ENCODE measurements at places on chromosomes 12 and 14.
A peak's percentile ranks its signal among the peaks of the same experiment; 100 is the strongest.

DNA sequence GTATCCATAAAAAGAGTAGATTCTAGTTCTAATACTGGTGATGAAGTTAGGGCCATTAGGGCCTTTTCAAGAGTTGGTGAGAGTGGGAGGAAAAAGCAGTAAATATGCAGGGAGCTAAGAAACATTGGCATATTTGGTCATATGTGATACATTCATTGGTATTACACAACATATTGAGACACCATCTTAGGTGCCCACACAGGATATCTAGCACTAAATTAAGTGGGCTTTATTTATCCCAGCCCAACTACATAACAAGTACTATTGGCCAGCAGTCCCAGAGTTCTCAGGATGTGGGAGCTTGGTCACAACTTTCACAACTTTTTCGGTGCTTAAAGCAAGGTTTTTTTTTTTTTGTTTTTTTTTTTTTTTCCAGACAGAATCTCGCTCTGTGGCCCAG is 2.0 kb upstream of the ING4 start:
- no peak for DNase-seq

DNA sequence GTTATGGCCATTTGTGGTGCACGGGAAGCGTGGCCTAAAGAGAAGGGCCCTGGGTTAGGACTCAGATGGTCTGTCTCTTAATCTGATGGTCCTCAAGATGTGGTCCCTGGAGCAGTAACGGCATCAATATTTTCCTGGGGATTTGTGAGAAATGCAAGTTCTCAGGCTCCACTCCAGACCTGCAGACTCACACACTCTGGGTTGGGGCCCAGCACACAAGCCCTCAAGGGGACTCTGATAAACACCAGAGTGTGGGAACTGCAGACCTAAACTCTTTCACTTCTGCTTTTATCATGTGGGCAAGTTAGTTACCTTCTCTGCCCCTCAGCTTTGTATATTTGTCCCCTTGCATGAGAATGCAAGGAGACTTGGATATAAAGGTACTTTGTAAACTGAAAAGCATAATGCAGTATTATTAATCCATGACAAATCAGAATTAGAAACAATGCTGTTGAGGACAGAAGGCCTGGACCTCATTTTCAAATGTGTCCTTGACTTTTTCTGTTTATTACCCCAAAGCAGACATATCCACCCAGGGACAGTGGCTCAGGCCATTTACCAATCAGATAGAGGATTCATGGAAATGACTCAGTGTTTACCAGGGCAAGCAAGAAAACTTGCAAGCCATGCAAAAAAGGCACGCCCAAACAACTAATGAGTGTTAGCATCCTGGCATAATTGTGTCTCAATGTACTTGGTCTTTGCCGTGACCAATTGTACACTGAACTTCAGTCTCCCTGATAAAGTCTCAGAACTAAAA is 157.0 kb downstream of the ASCL1 start:
- DNase-seq, result no peak

- peak; percentile 25 for DNase-seq
Observed at GRCh38 chr14:67666750-67667449, 7.5 kb downstream of the VTI1B start.

- no peak for DNase-seq
Observed at GRCh38 chr14:92932448-92933395, 9.8 kb downstream of the CHGA start.

GRCh38 chr14:70567791-70568190 is 32.7 kb downstream of the MED6 start:
- DNase-seq, result peak; percentile 59

- peak; percentile 91 for DNase-seq
Observed at GRCh38 chr14:75278422-75279152, at the start of gene FOS. Gene FOS, plus strand, starts transcription at chr14:75278828. Its CDS starts 155 bp downstream, at chr14:75278983.

DNA sequence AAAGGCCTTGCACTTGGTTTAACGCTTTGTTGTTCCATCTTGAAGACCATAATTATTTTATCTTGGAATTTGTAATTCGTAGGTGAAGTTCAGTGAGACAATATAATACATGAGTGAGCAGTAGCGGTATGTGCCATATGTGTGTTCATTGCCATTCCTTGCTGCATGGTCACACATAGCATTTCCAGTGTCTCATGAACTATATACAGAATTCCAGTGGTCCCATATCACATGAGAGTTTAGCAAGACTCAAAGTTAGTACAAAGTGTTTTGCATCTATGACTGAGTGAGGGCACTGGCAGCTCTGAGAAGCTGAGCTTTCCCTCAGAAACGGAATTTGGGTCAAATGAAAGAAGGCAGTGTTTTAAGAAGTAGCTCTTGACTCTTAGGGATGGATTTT is 359.8 kb downstream of the FOXG1 start:
- no peak for DNase-seq

DNA sequence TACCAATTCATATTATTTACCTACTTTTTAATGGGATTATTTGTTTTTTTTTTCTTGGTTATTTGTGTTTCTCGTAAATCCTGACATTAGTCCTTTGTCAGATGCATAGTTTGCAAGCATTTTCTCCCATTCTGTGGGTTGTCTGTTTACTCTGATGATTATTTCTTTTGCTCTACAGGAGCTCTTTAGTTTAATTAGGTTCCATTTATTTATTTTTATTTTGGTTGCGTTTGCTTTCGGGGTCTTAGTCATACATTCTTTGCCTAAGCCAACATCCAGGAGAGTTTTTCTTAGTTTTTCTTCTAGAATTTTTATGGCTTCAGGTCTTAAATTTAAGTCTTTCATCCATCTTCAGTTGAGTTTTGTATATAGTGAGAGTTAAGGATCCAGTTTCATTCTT is 289.9 kb downstream of the AKAP6 start:
- no peak for DNase-seq

- no peak for DNase-seq
Observed at GRCh38 chr12:11633968-11634367, 15.5 kb upstream of the ETV6 start.

Measured in WERI-Rb-1 (cell line).